Iris pigment epithelial cell (primary cell): ENCODE measurements at places on chromosomes 6 and 20.

DNA sequence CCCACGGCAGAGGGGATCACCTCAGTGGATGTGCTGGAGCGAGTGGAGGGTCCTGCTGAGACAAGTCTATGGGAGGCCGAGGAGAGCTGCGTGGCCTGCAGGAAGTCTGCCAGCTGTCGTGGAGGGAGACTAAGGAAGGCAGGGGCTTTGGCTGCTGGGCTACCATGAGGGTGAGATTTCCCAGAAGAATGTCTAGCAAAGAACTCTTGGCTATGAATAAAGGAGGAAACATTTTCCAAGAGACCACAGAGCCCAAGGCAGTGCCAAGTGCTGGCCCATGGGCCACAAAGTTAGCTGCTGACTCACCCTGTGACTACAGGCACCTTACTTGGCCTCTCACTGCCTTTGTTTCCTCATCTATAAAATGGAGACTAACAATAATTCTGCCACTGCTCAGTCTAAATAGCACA is 73.4 kb downstream of the PRDM1 start:
- DNase-seq = peak; percentile 87

DNA sequence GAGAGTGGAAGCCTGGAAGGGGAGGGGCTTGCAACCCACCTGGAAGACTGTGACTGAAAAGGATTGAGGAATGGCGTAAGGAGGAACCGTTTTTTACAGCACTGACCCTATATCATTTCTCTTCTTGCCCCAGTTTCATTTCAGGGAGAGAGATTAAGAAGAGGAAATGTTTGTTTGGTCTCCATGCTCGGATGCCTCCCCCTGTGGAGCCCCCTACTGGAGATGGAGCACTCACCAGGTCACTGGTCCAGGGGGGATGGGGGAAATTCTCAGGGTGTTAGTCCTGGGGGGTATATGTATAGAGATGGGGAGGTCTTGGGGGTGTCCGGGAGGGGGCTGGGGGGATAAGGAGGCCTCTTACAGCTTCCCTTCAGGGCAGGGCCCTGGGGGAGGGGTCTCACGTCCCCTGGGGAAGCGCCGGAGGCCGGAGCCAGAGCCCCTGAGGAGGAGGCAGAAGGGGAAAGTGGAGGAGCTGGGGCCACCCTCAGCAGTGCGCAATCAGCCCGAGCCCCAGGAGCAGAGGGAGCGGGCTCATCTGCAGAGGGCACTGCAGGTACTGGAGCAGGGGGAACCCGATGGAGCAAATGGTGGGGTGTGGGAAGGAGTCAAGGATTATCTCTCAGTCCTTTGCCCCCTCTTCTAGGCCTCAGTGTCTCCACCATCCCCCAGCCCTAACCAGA is 3.2 kb downstream of the CUTA start:
- peak; percentile 23 for DNase-seq

DNA sequence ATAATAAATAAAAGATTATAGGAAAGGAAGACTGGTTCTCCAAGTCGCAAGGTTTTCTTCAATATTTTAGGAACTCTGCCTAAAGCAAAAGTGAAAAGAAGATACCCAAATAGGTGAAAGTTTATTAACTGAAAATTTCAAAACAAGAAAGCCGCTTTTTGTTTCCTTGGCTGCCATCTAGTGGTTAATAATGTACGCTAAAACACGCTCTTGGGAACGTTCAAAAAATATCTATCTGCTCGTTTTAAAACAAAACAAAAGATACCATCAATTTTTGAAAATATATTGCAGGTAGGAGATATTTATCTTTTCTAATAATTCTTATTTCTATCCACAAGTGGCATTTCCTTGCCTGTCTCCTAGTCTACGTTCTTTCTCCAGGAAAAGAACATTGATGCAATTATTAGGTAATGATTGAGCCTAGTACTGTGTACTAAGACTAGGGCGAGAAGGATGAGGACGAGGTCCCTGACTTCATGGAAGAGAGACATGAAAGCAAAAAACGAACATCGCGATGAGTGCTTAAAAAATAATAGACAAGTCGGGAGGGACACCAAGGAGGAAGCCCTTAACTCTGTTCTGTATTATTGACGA is 97.2 kb downstream of the SPTLC3 start:
- peak; percentile 36 for DNase-seq

DNA sequence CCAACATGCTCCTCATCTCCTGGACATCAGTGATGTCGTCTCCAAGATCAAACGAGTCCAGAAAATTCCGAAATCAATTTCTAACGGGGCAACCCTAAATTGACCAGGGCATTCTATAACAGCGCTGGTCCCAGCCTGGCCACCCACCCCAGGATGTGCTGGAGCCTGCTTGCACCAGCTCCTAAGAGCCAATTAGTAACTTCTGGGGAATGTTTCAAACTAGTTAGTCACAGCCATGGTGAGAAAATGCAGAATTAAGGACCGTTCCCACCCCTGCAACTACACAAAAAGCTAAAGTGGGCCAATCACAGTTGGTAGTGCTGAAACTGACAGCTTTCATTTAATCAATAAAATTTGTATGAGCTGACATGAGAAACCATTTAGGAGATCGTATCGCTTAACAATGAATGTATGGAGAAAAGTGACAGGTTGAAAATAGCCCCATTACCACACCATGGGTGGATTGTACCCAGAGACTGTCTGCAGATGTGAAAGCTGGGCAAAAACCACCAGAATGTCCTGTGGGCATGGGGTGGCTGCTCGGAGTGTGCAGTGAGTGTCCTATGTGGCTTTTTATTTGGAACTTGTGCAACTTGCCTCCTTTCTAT is 165.7 kb upstream of the AFDN start:
- no peak for DNase-seq

GRCh38 chr20:45934046-45934585 is 367 bp upstream of the PCIF1 start:
- peak; percentile 38 for DNase-seq

- no peak for DNase-seq
These were observed 952 bp upstream of the BRPF3 start for GRCh38 chr6:36195471-36196112.

- DNase-seq = no peak
These were observed 39.1 kb downstream of the L3MBTL3 start for GRCh38 chr6:130057495-130057894.

DNA sequence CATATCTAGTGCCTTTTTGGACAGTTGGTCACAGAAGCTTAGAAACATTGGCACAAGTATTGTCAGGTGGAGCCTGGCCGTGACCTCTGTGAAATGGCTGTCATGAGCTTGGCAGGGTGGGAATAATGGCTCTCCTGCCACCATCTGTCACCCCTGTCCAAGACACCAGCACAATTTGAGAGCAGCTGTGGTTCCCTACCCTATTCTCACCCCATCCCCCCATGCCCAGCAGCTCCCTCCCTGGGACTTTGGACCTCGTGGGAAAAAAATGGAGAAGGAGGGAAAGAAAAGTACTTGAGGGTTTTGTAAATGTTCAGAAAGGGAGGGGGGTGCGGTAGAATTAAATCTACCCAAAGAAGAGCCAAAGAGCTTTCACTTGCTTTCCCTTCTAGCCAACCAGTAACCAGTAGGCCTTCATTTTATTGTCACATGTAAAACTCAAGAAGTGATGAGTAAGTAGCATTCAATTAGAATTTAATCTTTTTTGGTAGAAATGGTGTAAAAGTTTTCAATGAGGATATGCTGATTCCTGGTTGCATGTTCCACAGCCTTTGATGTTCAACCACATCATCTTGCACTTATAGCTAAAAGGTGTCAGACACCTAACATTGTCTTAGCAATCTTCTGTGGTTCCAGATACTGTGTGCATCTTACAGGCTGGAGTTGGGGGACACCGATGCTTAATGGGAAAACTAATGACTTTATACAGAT is 263.5 kb upstream of the TAB2 start:
- no peak for DNase-seq

DNA sequence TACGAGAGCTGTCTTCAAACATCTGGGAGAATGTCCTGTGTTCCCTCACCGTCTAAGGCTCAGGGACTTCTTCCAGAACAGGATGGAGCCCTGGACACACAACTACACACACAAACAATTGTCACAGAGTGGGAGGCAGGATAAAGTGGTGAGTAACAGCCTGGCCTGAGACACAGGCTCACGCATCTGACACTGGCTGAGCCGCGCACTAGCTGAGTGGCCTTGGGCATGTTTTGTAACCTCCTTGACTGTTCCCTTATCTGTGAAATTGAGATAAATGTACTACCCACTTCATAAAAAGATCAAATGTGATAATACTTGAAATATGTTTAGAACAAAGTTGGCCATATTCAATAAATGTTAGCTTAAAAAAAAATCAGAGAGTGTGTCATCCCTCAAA is 132.4 kb upstream of the ARMC2 start:
- DNase-seq = peak; percentile 43

DNA sequence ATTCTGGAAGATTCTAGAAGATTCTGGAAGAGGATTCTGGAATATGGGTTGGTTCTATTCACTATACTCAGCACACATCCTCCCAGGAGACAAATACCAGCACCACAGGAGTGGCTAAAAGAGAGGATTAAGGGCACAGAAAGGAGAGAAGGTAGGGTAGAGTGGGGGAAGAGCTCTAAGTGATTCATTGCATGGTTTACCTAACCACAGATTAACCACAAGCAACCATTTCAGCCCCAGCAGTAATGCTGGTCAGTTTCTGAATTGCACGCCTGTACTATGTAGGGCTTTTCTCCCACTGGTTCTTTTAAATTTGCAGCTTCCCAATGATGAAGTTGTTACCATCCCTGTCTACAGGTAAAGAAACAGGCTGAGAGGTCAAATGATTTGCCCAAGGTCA is 192.7 kb upstream of the PMEPA1 start:
- DNase-seq = peak; percentile 69

- no peak for DNase-seq
These were observed 551.2 kb downstream of the QKI start for GRCh38 chr6:163965426-163966348.

GRCh38 chr6:33700391-33701050 is 11.0 kb downstream of the UQCC2 start:
- DNase-seq = peak; percentile 66

- no peak for DNase-seq
These were observed 3.1 kb downstream of the RHAG start for GRCh38 chr6:49633541-49633940.

GRCh38 chr20:52441710-52442109 is 250.1 kb upstream of the ZFP64 start:
- no peak for DNase-seq

DNA sequence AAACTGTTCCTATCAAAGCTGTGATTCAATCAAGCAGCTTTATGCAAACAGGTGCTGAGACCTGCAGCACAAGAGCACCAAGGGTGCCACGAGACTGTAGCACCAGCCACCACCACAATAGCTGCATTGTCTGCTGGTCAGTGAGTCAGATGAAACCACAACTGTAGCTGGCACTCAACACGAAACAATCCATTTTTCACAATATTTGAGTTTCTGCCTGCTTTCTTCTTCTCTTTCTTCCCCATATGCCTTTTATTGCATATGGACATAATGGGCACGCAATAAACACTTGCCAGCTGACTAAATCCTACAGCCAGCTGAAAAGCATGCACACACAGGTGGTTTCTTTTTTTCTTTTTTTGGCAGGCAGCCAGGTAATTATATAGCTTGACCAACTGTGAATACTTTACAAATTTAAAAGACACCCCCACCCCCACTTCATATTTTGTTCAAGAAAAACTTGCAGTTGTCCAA is 16.6 kb downstream of the SLC2A12 start:
- DNase-seq = peak; percentile 49
